CD4-positive, alpha-beta T cell treated with Interleukin-1 beta for 1 hour (primary cell): ENCODE measurements at places on chromosomes 12 and 14.

DNA sequence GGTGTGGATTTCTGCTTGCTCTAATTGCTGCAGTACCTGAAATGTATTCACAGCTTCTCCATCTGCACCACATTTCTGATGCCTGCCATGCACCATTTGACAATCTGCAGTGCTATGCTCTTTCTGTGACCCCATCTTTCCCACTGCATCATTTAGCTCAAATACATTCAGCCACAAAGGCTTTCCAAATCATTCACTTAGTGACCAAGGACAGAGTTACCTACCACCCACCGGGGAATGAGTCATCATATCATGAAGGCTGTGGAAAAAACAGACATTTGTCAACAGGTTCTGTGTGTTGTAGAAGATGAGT lies 465.5 kb upstream of the ATP2B1 start:
- no peak for DNase-seq

DNA sequence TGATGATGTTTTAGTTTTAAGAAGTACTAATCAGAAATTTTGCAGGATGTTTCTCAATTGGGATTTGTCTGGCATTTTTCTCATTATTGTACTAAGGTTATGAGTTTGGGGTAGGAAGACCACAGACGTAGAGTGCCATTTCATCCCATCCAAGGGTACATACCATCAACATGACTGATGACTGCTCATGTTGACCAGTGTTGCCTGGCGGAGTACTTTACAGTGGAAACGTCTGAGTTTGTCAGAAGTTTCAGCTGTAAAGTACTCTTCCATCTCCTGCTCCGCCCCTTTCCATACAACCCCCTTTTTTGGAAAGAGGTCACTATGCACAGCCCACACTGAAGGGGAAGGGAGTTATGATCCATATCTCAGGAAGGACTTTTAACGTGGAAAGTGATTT lies 74.2 kb downstream of the RCOR1 start:
- no peak for DNase-seq

DNA sequence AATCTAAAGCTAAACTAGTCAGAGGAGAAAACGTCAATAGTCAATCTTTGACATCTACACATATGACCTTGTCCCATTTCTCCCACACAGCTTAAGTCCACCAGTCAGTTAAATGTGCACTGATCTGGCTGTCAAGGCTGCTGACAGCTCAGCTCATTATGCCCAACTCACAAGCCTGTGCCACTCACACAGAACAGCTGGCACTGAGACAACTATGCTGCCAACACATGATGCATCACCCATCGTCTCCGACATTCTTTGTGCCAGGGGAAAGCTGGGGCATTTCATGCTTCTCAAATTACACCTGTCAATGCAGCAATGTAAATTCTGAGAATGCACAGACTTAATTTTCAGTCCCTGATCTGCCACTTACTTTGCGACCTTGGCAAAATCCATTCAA lies 25.3 kb downstream of the GNS start:
- no peak for DNase-seq

GRCh38 chr12:99611117-99611516 lies 36.4 kb upstream of the GARIN6 start:
- DNase-seq: no peak

DNA sequence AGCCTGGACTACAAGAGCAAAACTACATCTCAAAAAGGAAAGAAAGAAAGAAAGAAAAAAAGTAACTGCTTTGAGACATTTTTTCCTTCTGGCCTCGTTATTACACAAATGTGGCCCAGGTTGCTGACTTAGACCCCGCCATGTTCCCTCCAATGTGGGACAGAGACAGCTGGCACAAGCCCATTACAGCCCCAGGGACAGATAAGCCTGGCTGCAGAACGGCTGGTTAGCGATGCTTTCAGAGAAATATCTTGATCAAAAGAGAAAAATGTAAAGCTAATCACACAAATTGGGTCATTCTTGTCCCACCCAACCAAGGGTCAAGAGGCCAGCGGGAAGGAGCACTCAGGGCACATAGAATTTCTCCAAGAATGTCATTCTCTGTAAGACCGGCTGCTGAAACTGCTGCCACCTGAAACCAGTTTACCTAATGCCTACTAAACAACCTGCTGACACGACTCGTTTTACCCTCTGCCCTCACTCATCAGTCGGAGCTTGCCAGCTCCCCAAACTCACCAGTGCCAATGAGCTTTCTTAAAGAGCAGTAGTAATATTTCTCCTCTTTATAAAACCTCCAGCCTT lies 63.1 kb downstream of the TNFAIP2 start:
- no peak for DNase-seq

- no peak for DNase-seq
These were observed 204.8 kb downstream of the ITPR2 start for GRCh38 chr12:26628234-26628633.

DNA sequence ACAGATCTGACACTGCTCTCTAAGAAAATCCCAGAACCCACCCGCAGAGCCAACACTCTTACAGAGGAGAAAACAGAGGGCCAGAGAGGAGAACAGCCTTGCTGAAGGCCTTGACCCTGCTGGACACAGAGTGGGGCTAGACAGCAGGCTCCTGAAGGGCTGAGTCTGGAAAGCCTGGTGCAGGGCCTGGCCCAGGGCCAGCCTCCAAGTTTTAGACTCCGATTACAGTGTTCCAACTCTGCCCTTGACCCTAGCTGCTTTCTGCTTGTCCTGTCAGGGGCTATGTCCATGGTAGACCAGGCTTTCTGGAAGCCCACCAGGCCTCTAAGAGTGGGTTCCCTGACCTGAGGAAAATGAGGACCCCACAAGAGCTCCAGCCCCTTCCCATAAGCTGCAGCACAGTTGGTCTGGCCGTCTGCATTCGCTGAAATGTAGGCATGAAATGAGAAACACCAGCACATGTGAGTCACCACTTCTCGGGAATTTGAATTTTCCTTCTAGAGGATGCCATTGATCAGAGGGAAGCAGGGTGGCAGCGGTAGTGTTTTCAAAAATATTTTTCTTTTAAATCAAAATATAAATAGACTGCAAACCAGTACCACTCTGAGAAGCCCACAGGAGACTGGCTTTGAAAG lies 154.4 kb downstream of the CALM1 start:
- no peak for DNase-seq

DNA sequence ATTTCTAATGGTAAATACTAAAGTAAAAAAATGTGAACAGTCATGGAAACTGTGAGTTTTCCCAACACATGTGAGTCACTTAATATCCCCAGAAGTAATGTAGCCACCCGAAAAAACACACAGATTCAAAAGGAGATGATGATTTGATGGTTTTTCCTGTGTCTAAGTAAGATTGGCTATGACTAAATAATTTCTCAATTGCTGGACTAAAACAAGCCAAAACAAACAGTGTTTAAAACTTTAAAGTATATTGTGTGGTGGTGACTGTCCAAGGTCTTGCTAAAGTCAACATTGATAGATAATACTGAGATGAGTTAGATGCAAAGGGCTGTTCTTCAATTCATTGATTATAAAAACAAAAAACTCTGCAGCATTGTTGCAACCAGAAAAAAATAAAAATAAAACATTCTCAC lies 89.6 kb upstream of the SOX5 start:
- no peak for DNase-seq

- peak; percentile 22 for DNase-seq
These were observed 1.1 kb downstream of the GALNT16 start for GRCh38 chr14:69260861-69261564.

DNA sequence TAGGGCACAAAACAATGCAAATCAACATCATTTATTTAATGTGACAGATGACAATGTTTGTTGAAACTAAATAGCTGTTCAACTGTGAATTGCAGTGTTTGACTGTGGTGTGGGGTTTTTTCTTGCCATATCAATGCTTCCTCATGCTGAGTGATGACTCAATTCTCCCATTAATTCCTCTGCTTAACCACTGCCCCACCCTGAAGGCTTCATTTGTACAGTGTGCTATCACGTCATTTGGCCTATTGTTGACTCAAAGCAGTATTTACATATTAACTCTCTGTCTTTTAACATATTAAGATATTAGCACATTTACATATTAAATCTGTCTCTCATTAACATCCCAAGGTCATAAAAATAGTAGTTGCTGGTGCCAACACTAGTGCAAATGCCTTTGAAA lies 164.8 kb upstream of the NRXN3 start:
- DNase-seq: no peak

DNA sequence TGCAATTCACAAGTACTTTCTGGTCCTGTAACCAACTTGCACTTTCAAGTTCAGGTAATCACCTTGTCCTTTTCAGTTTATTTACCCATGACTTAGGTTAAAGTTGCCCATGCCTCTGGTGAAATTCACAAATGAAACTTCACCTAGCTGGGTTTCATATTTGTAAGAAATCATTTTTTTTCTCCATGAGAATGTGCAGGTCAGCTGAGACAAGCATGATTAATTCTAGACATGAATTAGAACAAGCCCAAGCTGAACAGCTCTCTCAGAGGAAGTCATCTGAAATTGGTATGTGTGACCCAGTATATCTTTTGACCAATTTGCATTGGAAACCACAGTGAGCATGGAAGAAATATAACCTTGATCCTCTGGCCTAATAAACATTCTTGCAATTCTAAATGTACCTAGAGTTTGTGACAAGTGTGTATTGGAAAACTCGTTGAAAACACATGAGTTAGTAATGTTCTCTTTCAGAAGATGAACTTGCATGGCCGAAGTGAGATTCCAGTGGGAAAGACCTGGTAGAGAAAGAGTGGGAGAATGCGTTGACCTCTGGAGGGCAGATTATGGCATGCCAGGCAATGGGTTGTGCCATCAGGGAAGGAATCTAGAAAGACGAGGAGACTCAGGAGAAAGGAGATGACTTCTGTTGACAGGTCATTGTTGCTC lies 486.5 kb downstream of the ZFP36L1 start:
- no peak for DNase-seq

GRCh38 chr12:92629349-92630065 lies 73.3 kb upstream of the PLEKHG7 start:
- DNase-seq: no peak

DNA sequence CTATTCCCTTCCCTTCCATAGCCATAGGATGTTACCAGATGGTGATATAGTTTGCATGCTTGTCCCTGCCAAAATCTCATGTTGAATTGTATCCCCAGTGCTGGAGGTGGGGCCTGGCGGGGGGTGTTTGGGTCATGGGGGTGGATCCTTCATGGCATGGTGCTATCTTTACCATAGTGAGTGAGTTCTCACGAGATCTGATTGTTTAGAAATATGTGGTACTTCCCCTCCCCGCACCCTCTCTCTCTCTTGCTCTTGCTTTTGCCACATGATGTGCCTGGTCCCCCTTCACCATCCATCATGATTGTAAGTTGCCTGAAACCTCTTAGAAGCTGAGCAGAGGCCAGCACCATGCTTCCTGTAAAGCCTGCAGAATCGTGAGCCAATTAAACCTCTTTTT lies 181.3 kb downstream of the CAND1 start:
- no peak for DNase-seq

GRCh38 chr12:64236549-64236948 lies 14.5 kb upstream of the KICS2 start:
- DNase-seq: no peak

DNA sequence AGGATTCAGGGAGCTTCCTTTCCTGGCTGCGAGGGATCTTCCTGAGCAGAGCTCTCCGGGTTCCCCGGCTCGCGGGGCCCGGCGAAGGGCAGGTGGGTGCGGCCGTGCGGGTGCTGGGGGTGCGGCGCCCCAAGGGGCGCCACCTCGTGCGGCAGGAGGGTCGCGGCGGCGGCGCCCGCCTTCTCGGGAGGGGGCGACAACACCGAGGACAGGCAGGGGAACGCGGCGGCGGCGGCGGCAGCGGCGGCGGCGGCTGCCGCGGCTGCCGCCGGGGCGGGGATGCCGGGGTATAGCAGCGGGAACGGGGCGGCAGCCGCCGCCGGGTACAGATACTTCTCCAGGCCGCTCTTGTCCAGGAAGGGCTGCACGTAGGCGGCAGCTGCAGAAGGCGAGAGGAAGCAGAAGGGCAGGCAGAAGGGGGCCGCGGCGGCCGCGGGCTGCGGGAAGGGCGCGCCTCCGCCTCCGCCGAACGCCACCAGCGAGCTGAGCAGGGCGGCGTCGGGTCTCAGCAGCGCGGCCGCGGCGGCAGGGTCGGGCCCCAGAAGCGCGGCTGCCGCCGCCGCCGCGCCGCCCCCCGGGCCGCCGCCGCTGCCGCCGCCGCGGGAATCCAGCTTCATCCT lies 2.7 kb downstream of the BHLHE41 start:
- DNase-seq: peak; percentile 34

DNA sequence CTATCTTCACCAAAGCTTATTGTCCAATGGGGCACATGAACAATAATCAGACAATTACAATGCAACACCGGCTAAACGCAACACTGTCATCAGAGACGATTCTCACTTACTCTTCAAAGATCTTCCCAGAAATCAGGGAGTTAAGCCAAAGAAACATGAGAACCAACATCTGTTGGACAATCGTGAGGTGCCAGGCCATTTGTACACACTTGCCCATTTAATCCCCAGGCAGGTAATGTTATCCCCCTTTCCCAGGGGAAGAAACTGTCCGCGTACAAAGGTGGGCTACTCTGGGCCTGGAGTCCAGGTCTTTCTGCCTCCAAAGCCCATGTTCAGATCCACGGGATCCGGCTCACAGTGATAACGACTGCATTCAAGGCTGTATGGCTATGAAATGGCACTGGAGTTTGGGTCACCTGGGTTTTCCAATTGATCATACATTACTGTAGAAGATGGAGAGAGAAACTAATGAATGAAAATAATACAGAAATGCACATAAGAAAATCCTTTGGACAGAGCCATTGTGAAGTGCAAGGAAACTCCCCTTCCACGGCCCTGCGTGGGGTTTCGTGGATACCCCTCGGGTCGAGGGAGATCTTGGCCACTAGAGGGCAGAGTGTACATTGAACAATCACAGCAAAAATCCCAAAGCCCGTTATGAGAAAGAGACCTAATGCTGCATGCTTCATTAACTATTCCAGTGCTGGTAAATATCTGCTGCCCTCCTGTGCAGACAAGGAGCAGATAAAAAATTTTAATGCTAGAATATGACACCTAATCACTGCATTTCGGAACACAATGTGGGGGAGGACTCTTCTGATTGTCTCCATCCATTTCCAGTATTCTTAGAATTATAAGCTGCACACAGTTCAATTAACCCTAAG lies 111.4 kb downstream of the EGLN3 start:
- DNase-seq: peak; percentile 34

- no peak for DNase-seq
These were observed 422.9 kb upstream of the OR4E1 start for GRCh38 chr14:22096514-22096895.

DNA sequence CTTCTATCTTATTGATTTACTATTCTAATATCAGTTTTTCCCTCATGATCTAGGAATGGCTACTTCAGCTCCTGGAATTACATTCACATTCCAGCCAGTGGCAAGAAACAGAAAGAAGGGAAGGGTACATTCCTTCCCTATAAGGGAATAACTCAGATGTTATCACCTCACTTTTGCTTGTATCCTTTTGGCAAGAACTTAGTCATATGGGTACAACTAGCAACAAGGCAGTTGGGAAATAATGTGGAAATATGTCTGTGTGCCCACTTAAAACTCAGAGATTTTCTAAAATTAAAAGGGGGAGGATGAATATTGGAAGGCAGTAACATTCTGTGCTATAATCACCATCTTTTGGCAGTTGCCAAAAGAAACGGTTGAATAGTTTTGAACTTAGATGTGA lies 85.6 kb downstream of the MSRB3 start:
- no peak for DNase-seq

GRCh38 chr12:121536054-121536898 lies 44.5 kb downstream of the KDM2B start:
- peak; percentile 70 for DNase-seq

- DNase-seq: no peak
These were observed 159.2 kb downstream of the CALM1 start for GRCh38 chr14:90556012-90556477.
